Astrocyte (in vitro differentiated cells and primary cell): ENCODE measurements at places on chromosomes 2 and 18.

GRCh38 chr2:46297546-46298271 is 502 bp downstream of the EPAS1 start:
- no peak for DNase-seq

GRCh38 chr2:108128249-108128648 is 111.5 kb upstream of the SULT1C3 start:
- no peak for DNase-seq

GRCh38 chr18:22342625-22343024 is 75.1 kb downstream of the CTAGE1 start:
- DNase-seq, result peak; percentile 95

- DNase-seq, result peak; percentile 27
Observed at GRCh38 chr2:1544478-1545069, 131.3 kb downstream of the TPO start.

DNA sequence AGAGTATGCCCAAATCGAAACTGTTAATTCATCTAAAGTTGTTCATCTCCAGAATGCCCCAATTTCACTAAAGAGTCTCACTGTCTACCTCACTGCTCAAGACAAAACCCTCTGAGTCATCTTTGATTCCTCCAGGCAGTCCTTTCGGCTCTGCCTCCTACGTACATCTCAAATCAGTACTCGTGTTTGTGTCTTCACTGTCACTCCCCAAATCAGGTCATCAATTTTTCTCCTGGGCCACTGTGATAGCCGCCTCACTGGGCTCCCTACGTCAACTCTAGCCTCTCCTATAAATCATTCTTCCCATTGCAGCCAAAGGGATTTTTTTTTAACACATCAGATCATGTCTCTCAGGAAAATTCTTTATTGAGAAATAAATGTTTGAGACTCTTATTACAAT is 42.1 kb upstream of the TTC39C start:
- peak; percentile 18 for DNase-seq

DNA sequence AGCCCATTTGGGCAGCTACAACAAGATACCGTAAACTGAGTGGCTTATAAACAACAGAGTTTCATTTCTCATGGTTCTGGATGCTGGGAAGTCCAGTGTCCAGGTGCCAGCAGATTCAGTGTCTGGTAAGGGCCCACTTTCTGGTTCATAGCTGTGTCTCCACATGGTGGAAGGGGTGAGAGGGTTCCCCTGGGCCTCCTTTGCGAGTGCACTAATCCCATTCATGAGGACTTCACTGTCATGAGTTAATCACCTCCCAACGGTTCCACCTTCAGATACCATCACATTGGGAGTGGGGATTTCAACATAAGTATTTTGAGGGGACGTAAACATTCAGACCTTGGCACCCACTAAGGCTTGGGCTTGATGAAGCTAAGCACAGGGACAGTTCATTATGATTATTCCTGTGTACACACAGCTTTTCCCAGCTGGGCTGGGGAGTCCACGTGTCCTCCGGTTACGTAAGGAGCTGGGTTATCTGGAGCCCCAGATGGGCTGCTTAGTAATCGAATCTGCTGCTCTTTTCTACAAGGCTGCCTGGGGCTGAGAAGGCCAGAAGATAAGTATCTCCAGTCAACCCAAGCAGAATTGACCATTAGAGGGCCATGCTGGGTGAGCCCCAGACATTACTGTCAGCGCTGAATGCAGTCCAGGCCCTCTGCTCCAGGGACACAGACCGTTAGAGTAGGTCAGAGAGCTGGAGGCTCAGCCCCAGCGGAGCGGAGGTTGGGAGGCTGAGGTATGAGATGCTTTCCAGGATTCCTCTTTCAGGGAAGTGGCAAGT is 42.7 kb downstream of the EPAS1 start:
- no peak for DNase-seq

- no peak for DNase-seq
Observed at GRCh38 chr2:193743089-193743488, 1548.4 kb upstream of the TMEFF2 start.

DNA sequence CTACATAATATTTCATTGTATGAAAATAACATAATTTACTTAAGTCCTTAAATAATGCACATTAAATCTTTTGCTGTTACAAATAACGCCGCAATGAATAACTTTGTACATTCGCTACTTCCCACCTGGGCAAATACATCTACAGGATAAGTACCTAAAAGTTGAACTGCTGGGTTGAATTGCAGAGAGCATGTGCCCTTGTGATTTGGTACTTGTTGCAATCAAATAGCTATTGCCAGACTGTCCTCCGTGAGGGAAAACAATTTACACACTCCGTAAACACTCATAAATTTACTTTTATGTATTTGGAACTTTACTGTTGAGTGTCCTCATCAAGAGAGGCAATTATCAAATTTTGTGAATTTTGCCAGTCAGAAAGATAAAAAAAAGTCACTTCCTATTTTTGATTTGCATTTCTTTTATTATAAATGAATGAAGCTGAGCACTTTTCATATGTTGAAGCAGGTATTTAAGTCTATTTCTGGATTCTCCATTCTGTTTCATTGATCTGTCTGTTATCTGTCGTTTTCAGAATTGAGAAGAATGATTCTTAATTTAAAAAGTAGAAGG is 140.8 kb upstream of the SERTAD2 start:
- no peak for DNase-seq

DNA sequence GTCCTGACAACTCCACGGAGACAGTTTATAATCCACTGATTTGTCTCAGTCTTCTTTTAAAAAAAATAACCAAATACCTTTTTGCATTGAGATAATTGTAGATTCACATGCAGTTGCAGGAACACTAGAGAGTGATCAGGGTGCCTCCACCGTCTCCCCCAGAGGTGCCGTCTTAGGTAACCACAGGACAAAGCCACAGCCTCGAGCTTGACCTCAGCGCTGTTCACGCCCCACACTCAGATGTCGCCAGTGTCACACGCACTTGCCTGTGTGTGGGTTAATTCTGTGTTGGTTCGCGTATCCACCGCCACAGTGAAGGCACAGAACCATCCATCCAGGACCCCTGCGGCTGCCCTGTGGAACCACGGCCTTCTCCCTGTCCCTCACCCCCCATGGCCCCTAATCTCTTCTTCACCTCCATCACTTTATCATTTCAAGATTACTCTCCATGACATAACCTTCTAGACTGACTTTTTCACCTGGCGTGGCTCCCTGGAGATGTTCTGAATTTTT is 295.0 kb upstream of the HDAC4 start:
- DNase-seq, result no peak

- DNase-seq, result no peak
Observed at GRCh38 chr2:145100301-145100700, 580.4 kb upstream of the ZEB2 start.

GRCh38 chr18:48996901-48997463 is 46.2 kb upstream of the SMAD7 start:
- peak; percentile 89 for DNase-seq

- DNase-seq, result peak; percentile 80
Observed at GRCh38 chr18:34592961-34593382, 117.1 kb upstream of the DTNA start.

- no peak for DNase-seq
Observed at GRCh38 chr2:10412380-10412779, 35.7 kb downstream of the ODC1 start.

DNA sequence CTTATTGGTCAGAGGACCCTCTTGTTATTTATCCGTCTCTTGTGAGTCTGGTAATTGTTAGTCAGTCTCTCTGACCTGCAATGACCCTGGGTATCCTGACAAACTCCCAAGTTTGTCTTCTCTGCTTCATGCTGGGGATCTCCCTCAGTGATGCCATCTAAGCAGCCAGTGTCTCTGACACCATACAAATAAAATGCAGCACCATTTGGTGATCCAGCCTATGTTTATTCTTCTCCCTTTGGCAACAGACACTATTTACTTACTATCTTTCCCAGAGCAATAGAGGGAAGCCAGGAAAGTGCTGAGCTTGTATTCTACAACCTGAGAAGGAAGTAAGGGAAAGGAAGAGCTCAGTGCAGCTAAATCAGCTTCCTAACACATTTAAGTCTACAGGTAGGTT is 15.9 kb downstream of the SERPINE2 start:
- peak; percentile 25 for DNase-seq

GRCh38 chr2:1496359-1496821 is 83.1 kb downstream of the TPO start:
- DNase-seq, result no peak

DNA sequence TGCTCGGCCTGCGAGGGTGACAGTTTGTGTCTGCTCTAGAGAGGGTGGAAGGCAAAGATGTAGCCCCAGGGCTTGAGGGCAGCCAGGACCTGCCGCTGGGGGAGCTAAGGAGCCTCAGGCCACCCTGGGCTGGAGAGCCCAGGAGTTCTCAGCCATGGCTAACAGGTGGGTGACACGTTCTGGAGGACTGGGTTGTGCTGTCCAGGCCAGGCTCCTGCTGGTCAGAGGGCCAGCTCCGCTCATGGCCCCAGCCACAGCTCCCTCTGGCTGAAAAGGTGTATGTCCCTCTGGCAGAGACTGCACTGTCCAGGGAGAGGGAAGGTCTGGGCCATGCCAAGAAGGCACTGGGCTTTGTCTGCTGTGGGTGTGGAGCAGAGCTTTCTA is 19.2 kb downstream of the TMEM185B start:
- no peak for DNase-seq

GRCh38 chr2:68316111-68316510 is 3.6 kb downstream of the CNRIP1 start:
- DNase-seq, result no peak

GRCh38 chr18:8681196-8681595 is 24.2 kb upstream of the MTCL1 start:
- no peak for DNase-seq

- DNase-seq, result no peak
Observed at GRCh38 chr18:54261894-54262293, 7.4 kb upstream of the POLI start.

DNA sequence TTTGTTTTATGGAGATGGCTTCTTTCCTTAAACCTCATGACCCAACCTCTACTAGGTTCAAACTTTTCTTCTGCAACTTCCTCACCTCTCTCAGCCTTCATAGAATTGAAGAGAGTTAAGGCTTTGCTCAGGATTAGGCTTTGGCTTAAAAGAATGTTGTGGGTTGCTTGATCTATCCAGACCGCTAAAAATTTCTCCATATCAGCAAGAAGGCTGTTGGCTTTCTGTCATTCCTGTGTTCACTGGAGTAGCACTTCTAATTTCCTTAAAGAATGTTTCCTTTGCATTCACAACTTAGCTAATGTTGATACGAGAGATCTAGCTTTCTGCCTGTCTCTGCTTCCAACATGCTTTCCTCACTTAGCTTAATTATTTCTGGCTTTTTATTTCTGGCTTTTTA is 58.1 kb upstream of the KYNU start:
- peak; percentile 60 for DNase-seq
